ENCODE measurements at places on chromosomes 5 and 9.

- H3K36me3 ChIP-seq: no peaks in the 10 kb centered on the region
- no peaks in the 10 kb centered on the region for H3K27me3 ChIP-seq
- H3K4me1 ChIP-seq: no peaks in the 10 kb centered on the region
- no peak overlapping the region for H3K27ac ChIP-seq
These were observed 47.1 kb downstream of the BRINP1 start for GRCh38 chr9:119322184-119322583.

GRCh38 chr9:70573308-70573707, 158.9 kb upstream of the KLF9 start:
- no peak overlapping the region for H3K4me3 ChIP-seq
- H3K27ac ChIP-seq: no peak overlapping the region
- peaks cover 7% of the 10 kb centered on the region for H3K4me1 ChIP-seq
- DNase-seq: no peak

DNA sequence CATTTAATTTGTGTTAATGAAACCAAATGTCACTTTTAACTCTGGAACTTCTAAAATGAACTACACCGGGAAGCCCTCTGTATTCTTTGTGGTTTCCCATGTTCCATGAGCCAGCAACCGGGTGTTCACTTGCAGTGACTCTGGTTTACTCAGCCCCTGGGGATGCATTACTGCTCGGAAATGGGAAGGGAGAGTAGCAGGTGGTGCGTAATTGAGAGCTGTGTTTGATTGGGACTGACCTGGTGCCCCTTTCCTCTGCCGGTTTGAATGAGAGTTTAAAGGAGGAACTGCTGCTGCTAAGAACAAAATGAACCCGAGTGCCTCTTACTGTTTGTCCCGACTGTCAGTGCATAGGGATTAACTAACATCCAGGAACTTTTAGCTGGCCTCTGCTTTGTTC, 100.1 kb upstream of the DHFR start:
- H3K4me1 ChIP-seq: peaks cover 4% of the 10 kb centered on the region
- no peak overlapping the region for H3K27ac ChIP-seq
- no peak overlapping the region for H3K4me3 ChIP-seq
- no peak for DNase-seq
- no peaks in the 10 kb centered on the region for H3K27me3 ChIP-seq

DNA sequence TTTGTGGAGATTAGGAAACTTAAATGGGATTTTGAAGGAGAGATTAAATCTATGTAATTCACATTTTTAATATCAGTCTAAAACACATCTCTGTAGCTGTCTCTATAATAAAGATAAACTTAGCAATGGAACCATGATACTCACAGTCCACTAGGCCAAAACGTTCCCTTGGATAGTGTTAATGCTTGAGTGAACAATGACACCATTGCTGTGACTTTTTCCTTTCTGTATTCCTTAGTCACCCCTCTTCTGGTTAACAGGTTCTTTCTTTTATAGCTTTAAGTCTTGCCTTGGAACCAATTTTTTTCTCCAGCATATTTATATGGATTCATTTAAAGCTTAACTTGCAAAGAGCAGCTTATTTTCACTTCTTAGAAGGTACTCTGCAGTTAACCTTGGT, 63.3 kb downstream of the INSL6 start:
- H3K4me3 ChIP-seq: no peak overlapping the region
- H3K36me3 ChIP-seq: peaks cover 19% of the 10 kb centered on the region
- H3K27me3 ChIP-seq: no peaks in the 10 kb centered on the region
- no peaks in the 10 kb centered on the region for H3K4me1 ChIP-seq
- no peak for DNase-seq

- H3K36me3 ChIP-seq: no peaks in the 10 kb centered on the region
- no peak overlapping the region for H3K27ac ChIP-seq
- peaks cover 4% of the 10 kb centered on the region for H3K27me3 ChIP-seq
- no peak overlapping the region for H3K4me3 ChIP-seq
These were observed 48.0 kb upstream of the CEP78 start for GRCh38 chr9:78187763-78188484.

- H3K4me1 ChIP-seq: no peaks in the 10 kb centered on the region
- no peak for DNase-seq
- no peaks in the 10 kb centered on the region for H3K27me3 ChIP-seq
These were observed 49.4 kb downstream of the ATP10B start for GRCh38 chr5:160802592-160802991.

GRCh38 chr9:133109931-133110650, 10.9 kb downstream of the RALGDS start:
- no peak overlapping the region for H3K27ac ChIP-seq
- no peaks in the 10 kb centered on the region for H3K27me3 ChIP-seq
- no peak for DNase-seq
- H3K4me1 ChIP-seq: peaks cover 10% of the 10 kb centered on the region

GRCh38 chr5:43019614-43020398, 20.3 kb downstream of the ANXA2R start:
- peak overlapping the region; percentile 92 for H3K4me3 ChIP-seq
- H3K4me1 ChIP-seq: peaks cover 36% of the 10 kb centered on the region
- peak overlapping the region; percentile 72 for H3K27ac ChIP-seq
- DNase-seq: no peak
- peaks cover 50% of the 10 kb centered on the region for H3K27me3 ChIP-seq
- no peaks in the 10 kb centered on the region for H3K36me3 ChIP-seq

- peaks cover 6% of the 10 kb centered on the region for H3K36me3 ChIP-seq
- peaks cover 21% of the 10 kb centered on the region for H3K27me3 ChIP-seq
- peaks cover 9% of the 10 kb centered on the region for H3K4me1 ChIP-seq
- no peak overlapping the region for H3K4me3 ChIP-seq
These were observed 151.3 kb downstream of the CCDC192 start for GRCh38 chr5:127854520-127854919.

- H3K4me3 ChIP-seq: no peak overlapping the region
- DNase-seq: no peak
- H3K36me3 ChIP-seq: peaks cover 2% of the 10 kb centered on the region
- no peak overlapping the region for H3K27ac ChIP-seq
- peaks cover 24% of the 10 kb centered on the region for H3K4me1 ChIP-seq
These were observed 2.6 kb upstream of the GAPVD1 start for GRCh38 chr9:125258832-125259534.

GRCh38 chr5:16855898-16856297, 80.2 kb downstream of the MYO10 start:
- H3K4me1 ChIP-seq: peaks cover 22% of the 10 kb centered on the region
- H3K27me3 ChIP-seq: no peaks in the 10 kb centered on the region
- DNase-seq: no peak

Measured in mesothelial cell of epicardium (in vitro differentiated cells).